NCI-H1436 (cell line): ENCODE measurements at places on chromosomes 7 and 10.

GRCh38 chr7:12269100-12269895 lies 58.2 kb downstream of the TMEM106B start:
- no peak for DNase-seq

GRCh38 chr7:50771120-50772002 lies 11.3 kb downstream of the GRB10 start:
- DNase-seq = no peak

- no peak for DNase-seq
Measured at GRCh38 chr10:73803680-73804286, 7.6 kb downstream of the NDST2 start.

DNA sequence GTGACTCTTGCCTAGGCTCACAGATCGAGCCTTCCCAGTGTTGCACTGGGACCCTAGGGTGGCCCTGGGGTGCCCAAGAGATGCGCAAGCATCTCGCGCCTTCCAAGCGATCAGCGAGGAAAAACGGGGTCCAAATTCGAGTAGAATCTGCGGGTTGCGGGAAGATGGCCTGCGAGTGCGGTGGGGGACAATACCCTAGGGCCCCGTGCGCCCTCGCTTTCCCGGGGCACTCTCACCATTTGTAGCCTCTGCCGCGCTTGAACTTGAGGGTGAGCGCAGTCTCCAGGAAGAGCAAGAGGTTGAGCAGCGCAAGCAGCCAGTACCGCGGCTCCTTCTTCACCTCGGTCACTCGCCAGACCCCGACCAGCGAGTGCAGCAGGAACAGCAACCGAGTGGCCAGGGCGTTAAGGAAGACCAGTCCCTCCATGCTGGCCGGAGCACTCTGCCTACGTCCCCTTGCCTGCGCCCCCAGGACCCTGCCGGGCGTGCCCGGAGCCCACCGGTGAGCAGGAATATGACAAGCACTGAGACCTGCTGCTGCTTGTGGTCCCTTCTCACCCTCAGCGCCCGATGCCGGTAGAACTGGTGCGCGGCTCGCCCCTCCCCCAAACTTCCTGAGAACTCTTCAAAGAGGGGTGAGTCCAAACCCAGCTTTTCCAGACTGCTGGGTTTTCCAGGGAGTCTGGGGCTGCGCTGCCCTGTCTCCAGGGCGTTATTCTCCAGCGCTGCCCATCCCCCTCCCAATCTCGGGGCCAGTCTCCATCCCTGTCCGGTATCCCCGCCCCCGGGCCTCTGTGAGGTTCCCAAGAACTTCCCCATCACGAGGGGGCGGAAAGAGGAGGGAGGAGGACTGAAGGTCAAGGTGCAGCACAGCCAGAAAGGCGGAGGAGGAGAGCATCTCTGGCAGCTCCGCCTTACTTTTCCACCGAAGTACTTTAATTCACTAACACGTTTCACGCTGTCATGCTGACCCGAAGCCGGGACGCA lies at the start of gene TMEM26:
Gene TMEM26 (minus strand): TSS at position 727 of the 987 bp plus-strand sequence. CDS start 300 bp downstream, at position 427.
- DNase-seq = no peak

- no peak for DNase-seq
Measured at GRCh38 chr7:127765150-127765549, 113.2 kb downstream of the SND1 start.

- no peak for DNase-seq
Measured at GRCh38 chr10:117477961-117478670, 64.4 kb upstream of the EMX2 start.

DNA sequence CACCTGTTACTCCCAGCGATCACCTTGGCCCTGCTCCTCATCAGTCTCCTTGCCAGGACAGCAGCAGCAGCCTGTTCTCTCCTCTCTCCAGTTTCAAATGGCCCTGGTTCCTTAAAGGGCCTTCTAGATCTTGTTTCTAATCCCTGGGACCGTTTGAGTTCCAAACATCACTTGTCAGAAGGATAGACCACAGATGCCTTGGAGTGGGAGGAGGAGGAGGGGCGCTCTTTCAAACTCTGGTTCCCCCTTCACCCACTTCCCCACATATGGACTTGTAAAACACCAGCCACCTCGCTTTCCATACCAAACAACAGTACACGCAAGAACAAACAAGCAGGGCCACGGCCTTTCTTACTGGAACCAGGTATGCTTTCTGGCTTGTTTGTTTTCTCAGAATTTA lies 104.8 kb downstream of the PLXNA4 start:
- DNase-seq = no peak

- DNase-seq = no peak
Measured at GRCh38 chr10:126264102-126265018, 123.9 kb downstream of the ADAM12 start.
